ENCODE measurements at places on chromosomes 6 and 20.

- no peak for DNase-seq
Measured at GRCh38 chr6:147287869-147288271, 83.7 kb downstream of the STXBP5 start.

GRCh38 chr6:150937132-150937906 is 71.8 kb downstream of the MTHFD1L start:
- DNase-seq = no peak

DNA sequence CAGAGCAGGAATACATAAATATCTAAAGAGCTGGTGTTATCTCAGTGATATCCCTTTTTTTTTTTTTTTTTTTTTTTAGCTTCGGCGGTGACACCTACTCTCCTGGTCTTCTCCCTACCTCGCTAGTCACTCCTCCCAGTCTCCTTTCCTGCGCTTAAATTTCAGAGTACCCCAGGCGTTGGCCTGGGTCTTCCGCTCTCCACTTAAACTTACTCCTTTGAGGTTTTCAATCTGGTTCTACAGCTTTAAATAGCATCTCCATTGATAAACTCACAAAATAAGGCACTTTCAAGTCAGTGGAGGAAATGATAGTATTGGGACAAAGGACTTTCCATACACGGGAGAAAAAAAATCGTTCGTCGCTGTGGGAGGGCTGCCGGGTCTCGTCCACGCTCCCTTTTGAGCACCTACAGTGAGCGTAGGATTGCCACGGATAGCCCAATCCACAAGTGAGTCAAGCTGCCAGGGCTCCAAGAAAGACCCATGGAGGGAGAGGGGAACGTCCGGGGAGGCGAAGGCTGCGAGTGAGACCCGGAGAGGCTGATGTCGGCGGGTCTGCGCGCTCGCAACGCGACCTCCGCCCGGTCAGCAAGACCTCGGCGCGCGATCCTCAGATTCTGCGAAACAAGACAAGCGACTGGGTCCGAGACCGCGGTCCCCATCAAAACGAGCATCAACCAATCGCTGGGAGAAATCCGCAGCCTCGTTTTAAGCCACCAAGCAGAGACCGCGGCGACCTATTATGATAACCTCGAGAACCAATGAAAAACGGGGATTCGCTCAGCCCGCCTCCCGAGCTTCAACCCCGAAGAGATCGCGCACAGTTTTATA is 672 bp upstream of the SRSF6 start:
- peak; percentile 92 for DNase-seq

- no peak for DNase-seq
Measured at GRCh38 chr6:155828989-155829388, 373.4 kb upstream of the NOX3 start.

All from HAP-1 (cell line).